Osteoblast (primary cell): ENCODE measurements at places on chromosomes 7 and 10. TPM values are rescaled to one million over a fixed set of nuclear protein-coding genes. Genes with fewer than 3 reads are reported as not detected.

GRCh38 chr7:89771003-89771636, 383.1 kb upstream of the STEAP1 start:
- no peaks in the 10 kb centered on the region for H3K36me3 ChIP-seq
- DNase-seq = no peak
- H3K4me3 ChIP-seq = no peak overlapping the region
- no peaks in the 10 kb centered on the region for H3K27me3 ChIP-seq

DNA sequence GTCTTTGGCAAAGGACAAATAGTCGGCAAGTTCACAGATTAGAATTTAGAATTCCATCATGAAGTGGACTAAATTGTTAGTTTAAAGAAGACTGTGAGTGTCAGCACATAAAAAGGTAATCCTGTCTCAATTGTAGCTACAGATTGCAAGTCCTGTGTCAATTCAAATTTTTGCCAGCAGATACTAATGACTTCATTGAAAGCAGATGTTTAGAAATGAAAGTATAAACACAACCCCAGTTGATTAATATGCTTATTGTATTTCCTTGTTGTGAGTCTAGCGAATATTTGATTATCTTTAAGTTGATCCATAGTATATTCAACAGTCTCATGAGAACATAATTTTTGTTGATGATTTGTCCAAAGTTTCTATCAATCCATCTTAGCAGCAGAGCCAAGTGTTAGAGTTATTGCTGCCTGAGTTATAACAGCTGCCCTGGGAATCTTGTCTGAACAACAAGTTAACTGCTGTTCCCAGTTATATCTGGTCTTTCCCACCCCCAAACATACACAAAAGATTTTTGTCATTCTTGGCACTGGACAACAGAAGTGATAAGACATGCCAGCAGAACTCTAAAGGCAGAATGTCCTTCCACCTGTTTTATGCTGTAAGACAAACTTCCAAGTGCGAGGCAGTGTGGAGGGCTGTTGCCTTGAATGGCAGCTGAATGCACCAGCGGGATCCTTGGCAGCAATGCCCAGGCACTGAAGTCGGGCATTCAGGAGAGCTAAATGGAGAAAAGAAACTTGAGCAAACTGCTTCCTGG, 21.3 kb upstream of the HERPUD2 start:
- peak; percentile 47 for DNase-seq
- H3K4me3 ChIP-seq = peak overlapping the region; percentile 1
- H3K4me1 ChIP-seq = no peaks in the 10 kb centered on the region
- H3K27me3 ChIP-seq = peaks cover 21% of the 10 kb centered on the region

GRCh38 chr7:85261336-85261735, 74.5 kb upstream of the SEMA3D start:
- H3K4me3 ChIP-seq = no peak overlapping the region
- no peak for DNase-seq
- no peaks in the 10 kb centered on the region for H3K27me3 ChIP-seq
- no peak overlapping the region for H3K27ac ChIP-seq
- no peaks in the 10 kb centered on the region for H3K36me3 ChIP-seq
- H3K4me1 ChIP-seq = no peaks in the 10 kb centered on the region

The ATP5MK gene
- 145 and 163 TPM in 2 replicates for total RNA-seq
